ENCODE measurements at places on chromosomes 5 and 9.
A peak's percentile ranks its signal among the peaks of the same experiment; 100 is the strongest.

GRCh38 chr5:89343666-89344065 lies 460.7 kb upstream of the MEF2C start:
- DNase-seq = no peak

DNA sequence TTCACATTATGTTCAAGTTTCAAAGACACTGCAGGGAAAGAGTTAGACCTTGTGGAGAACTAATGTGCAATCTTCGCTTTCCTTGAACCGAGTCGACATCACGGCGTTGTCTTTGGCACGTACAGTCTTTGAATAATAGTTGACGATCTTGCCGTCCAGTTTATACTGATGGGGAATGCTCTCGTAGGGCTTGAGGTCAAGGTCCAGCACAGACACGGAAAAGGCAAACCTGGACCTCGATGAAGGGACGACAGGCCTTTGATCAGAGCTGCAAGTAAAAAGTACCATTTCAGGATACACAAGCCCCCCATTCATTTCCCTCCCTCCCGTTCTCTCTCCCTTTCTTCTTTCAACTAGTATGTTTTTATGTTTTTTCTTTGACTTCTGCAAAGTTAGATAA lies 54.1 kb downstream of the IPPK start:
- DNase-seq = no peak

DNA sequence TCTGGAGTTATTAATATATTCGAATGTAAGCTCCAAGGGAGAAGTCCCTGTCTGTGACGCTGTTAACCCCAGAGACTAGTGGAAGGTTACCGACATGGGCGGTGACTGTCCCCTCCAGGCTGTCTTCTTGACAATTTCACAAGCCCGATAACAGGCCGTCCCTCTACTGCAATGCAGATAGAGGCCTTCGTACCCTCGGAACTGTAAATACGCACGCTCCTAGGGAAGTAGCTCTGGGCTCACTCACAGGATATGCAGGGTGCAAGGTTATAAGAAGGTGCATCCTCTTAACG lies 680 bp upstream of the RFK start:
- DNase-seq = no peak

- DNase-seq = no peak
Measured at GRCh38 chr5:72313141-72313540, 6.9 kb downstream of the MRPS27 start.

DNA sequence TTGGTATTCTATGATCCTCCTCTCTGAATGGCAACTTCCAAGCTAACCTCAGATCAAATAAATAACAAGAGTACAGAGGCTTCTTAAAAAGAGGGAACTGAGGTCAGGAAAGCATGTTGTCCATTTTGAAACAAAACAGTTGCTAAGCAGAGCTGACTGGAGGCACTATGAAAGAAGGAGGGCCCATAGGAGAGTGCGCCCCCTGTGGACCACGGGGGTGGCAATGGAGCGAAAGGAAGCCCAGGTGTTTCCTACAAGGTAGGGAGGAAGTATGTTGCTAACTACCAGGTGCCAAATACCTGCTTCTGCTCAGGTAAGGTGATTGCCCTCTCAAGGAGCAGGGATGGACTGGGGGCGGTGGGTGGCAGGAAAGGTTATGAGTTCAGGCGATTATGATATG lies 101.8 kb upstream of the MAST4 start:
- DNase-seq = no peak

GRCh38 chr9:4553951-4554381 lies 63.7 kb downstream of the SLC1A1 start:
- DNase-seq = no peak

DNA sequence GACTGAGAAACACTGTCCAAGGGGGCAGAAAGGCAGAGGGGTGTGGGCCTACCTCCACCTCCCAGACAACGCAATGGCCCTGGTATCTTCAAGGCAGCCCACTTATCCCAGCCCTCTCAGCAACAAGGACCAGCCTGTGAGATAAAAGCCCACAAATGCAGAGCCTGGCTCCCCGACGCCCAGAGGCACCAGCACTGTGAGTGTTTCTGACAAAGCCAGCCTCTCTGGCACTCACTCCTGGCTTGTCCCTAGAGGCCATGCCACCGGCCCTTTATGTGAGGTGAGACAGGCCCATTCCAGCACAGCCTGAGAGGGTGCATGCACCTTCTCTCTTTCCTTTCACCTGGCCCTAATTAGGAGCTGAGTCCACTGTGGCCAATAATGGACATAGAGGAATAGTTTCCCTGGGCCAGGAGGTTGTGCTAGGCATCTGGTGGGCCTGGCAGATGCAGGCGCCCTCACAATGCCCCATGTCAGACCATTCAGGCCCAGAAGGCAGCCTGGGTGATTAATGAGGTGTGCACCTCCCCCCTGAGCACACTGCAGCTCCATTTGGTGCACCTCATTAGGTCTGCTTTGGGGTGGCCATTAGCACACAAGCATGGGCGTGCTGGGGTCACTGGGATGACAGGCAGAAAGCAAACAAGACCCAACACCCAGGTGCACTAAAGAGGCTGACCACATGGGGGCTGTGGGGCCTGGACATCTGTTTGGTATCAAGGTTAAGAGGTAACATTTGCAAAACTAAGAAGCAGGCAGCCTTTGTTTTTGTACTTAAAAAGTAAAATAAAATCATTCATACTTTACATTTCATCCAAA lies 176.0 kb downstream of the MED10 start:
- no peak for DNase-seq

GRCh38 chr5:80955082-80955590 lies 5.0 kb upstream of the RASGRF2 start:
- no peak for DNase-seq

DNA sequence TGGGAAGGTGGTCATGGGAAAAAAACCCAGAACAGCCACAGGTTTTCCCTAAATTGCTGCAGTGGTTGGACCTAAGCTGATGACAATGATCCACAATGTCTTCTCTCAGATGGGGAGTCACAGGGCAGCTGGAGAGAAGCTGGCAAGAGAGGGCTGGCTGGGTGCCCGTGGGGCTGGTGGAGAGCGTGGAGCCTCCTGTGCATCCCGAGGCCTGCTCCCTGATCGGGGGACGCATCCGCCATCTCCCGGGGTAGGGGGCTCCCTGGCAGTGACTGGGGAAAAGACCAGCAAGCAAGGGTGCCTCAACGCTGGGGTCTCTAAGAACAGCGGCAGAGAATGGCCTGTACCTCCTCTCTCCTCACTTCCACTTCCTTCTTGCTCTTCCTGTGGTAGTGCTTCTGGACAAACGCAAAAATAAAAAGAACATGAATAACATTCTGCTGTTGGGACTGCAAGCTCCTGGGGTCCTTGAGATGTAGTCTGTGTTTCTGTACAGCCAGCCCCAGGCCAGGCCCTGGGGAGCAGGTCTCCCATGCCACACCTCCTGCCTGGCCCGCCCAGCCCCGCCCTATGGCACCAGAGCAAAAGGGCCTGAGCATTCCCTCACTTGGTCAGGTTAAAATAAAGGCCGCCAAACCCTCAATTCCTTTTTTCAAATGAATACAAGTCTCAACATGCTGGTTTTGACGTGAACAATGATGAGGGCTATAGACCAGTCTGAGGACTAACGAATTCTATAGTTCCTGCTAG lies 7.0 kb upstream of the MRNIP start:
- peak; percentile 37 for DNase-seq

DNA sequence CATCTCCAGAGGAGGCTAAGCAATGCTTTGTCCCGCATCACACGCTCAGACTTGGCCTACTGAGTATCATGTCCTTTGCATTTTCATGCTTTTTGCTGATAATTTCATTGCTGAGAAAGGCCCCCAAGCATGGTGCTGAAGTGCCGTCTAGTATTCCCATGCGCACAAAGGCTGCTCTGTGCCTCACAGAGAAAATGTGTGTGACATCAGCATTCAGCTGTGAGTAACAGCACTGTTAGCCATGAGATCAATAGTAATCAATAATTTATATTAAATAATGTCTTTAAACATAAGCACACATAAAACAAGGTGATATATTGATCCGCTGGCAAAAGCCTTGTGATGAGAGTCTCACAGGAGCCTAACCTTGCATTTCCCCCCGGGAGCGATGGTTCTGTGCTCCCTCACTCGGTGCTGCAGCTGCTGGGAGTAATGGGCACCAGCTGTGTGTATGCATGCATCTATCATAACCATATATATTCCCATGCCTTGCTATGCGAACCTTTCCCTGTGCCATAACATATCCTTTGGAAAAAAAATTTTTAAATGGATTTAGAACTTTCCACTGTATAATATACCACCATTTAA lies 50.4 kb upstream of the RNF130 start:
- no peak for DNase-seq
